ACHN (cell line): ENCODE measurements at places on chromosomes 11 and 22.

DNA sequence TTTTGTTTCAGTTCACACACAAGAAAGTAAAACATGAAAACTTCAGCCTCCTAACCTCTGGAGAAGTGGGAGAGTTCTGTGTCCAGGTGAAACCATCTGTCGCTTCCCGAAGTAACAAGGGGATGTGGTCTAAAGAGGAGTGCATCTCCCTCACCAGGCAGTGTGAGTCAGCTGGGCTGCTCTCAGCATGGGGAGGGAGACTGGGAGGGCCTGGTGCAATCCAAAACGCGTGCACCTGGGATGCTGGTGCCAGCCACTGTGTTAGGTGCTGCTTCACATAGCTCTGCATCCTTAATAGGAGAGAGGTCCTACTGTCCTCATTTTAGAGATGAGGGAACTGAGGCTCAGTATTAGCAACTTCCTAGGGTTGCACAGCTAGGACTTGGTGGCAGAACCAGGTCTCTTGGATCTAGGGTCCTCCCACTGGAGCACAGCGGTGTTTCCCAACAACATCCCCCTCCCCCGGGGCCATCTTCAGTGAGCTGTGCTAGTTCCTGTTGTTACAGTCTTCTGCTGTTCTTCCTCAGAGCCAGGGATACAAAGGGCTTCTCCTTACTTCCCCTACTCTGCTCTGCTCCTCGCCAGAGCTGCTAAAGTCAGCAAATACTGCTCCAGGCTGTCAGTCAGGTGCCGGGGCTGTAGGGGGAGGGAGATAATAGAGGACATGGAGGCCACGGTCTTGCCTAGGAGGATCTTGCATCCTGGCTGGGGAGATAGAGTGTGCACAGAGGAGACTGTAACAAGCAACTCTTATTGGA, 8.0 kb downstream of the IL10RA start:
- DNase-seq: no peak

- DNase-seq: no peak
These were observed 10.6 kb downstream of the PLXNB2 start for GRCh38 chr22:50296658-50297490.

GRCh38 chr11:111550258-111550657, 9.7 kb downstream of the LAYN start:
- DNase-seq: no peak

- DNase-seq: no peak
These were observed 406.2 kb downstream of the METTL15 start for GRCh38 chr11:28514391-28514790.

GRCh38 chr22:22045571-22046335, 63.2 kb upstream of the TOP3B start:
- no peak for DNase-seq

- DNase-seq: no peak
These were observed 517.8 kb upstream of the ANO5 start for GRCh38 chr11:21675049-21675616.

DNA sequence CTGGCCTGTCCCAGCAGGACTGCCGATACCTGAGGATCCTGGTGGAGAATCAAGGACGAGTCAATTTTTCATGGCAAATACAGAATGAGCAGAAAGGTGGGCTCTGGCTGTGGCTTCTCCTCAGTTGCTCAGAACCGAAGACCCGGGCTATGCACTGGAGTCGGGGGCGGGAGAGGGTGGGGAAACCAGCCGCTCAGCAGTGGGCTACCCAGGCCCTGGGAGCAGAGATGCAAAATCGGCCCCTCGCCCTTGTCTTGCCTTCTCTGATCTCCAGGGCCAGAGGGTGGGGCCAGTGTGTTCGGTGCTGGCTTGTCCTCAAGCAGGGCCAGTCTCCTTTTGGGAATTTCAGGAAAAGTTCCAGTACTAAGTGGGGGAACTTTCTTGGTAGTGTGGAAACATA, 18.4 kb upstream of the GLB1L2 start:
- DNase-seq: no peak

DNA sequence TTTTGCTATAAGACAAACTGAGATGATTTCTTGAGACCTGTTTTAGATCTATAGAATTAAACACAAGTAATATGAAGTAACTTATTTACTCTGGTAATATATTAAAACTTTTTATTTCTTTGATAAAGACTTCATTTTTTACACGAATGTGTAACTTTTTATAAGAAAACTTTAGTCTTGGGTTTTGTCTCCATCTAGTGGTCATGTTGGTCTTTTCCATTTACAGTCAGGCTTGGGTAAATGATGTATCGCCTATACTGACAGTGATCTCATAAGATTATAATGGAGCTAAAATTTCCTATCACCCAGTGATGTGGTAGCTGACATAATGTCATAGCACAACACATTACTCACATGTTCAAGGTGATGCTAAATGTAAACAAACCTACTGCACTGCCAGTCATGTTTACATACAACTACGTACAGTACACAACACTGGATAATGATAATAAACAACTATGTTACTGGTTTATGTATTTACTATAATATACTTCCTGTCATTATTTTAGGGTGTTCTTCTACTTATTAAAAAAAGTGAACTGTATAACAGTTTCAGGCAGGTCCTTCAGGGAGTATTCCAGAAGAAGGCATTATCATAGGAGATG, 7.5 kb upstream of the C11orf97 start:
- DNase-seq: peak; percentile 54

- no peak for DNase-seq
These were observed 11.5 kb downstream of the PTPRJ start for GRCh38 chr11:47991894-47992293.

DNA sequence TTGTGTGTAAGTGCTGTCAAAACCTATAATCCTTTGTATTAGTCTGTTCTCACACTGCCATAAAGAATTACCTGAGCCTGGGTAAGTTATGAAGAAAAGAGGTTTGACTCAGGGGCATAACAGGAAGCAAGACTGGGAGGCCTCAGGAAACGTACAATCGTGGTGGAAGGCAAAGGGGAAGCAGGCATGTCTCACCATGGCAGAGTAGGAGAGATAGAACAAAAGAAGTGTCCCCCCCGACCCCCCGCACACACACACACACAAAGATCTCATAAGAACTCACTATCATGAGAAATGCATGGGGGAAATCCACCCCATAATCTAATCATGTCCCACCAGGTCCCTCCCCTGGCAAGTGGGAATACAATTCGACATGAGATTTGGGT, 2.3 kb upstream of the USP28 start:
- no peak for DNase-seq

- no peak for DNase-seq
These were observed 71.5 kb upstream of the USP47 start for GRCh38 chr11:11770296-11770695.

DNA sequence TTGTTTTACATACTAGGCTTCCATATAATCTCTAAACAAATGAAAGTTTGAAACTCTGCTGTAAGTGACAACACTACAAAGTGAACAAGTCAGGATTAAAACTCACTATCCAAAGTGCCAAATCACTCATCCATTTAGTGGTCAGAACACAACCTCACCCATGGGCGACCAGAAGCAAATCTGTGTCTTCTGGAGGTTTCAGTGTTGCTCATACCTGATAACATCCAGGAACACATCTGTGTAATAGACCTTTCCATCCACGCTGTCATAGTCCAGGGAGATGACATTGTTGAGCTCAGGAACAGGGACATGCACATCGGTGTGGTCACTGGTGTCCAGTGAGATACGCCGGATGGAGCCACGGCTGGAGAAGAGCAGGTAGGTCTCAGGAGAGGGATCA, 28.5 kb upstream of the CKAP5 start:
- DNase-seq: peak; percentile 19

DNA sequence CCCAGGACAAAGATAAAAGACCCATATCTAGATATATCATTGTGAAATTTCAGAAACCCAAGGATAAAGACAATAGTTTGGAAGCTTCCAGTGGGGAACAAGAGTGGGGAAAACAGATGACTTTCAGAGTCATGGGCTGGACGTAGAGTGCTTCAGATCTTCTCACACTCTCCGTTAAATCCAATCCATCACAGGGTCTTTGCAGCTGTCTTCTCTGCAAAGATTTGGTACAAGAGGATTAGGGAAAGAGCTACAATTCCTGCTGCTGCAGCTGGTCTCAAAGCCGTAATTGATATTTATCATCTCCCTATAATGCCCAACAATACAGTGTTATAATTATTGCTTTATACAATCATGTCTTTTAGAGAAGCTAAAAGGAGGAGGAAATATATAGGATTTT, 63.4 kb upstream of the CLPB start:
- no peak for DNase-seq

DNA sequence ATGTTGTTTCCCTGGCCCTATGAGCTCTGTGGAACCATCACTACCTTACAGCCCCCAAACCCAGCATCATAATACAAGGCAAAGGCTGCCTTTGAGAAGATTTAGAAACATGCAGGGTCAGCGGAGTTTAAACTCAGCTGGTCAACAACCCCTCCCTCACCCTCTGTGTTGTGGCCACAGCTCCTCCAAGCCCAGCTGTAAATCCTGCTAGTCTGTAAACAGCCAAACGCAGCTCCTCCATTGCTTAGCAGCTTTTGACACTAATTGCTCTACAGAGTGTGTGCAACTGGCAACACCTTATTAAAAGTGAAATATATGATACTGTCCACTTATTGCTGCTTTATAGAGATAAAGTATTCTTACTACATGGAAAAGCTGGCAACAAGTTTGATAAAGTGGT, 29.1 kb downstream of the OPCML start:
- DNase-seq: no peak

GRCh38 chr11:83070044-83070701, 1.5 kb downstream of the RAB30 start:
- DNase-seq: peak; percentile 58

DNA sequence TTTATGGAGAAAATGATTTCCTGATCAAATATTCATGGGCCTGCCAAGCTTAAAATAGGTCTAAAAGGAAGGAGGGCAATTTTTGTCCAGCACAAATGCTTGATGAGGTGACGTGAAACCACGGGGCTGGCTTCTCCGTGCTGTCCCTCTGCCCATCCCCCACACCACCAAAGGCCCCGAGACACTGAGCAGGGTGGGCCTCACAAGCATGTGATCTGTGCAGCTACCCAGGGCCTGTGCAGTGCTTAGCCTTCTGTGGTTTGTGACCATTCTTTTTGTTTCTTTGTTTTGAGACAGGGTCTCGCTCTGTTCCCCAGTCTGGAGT, 94.8 kb upstream of the RTL6 start:
- DNase-seq: no peak

GRCh38 chr11:130162733-130163132, 3.2 kb downstream of the ST14 start:
- DNase-seq: no peak

- no peak for DNase-seq
These were observed 58.9 kb upstream of the MYEOV start for GRCh38 chr11:69234740-69235710.

GRCh38 chr11:10598816-10599215, 30.4 kb upstream of the LYVE1 start:
- no peak for DNase-seq

DNA sequence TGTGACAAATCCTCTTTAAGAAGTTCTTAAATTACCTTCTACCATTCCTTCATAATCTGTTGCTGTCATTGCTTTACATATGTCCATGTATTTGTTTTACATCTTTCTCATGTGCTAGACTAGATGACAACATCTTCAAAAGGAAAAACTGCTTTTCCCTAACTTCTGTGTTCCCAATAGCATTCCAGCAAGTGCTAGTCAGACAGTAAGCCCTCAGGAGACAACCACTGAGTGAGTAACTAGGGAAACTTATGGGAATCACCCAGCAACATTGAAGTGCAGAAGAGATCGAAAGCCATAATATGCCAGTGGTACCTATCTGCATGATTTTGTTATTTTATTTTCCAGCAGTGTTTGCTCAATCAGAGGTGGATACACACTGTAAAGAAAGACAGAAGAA, 889.7 kb upstream of the API5 start:
- no peak for DNase-seq

DNA sequence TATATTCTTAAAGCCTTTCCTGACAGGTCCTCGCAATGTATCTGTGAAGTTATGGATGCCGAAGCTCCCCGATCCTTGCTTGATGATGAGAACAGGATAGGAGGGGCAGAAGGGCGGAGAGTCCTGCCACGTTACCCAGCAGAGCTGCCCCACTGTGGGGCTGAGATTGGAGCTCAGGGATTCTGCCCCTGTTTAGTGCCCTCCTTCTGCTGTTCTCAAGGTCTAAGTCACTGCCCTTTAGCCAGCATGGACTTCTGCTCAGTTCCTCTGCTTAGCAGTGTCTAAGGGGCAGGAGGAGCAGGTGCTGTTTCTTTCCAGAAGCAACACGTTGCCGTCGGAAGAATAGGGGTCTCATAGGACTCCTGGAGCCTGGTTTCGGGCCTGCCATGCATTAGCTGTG, 164.2 kb upstream of the B3GAT1 start:
- no peak for DNase-seq

DNA sequence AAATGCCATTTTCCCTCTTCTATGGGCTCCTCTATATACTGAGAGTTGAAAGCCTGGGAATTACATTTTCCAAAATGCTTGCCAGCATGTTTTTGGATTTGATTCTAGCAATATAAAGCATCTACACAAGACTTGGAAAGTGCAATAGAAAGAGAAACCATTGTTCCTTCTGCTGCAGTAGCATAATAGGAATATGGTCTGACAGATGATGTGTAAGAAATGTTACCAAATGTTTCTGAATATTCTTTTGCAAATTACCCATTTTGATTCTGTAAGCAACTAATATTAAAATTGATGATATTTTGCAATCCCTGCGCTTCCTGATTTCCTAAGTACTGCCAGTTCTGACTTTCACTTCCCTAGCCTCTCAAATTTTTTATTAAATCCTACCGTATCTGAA, 61.6 kb downstream of the CASP12 start:
- no peak for DNase-seq

DNA sequence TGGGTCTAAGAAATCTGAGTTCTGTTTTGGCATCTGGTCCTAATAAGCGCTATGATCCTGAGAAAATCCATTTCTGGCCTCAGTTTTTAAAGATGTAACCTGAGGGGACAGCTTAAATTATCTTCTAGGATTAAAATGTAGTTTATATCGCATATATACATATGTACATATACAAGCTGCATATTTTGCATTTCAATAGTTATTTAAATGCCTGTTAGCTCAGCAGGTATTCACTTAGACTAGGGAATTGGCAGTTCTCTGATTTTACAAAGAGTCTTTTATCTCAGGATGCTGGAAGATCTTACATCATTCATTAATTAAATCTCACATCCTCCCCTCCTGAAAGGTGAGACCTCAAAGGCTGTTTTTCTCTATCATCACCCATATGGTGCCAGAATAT, 1232.8 kb downstream of the LRRC4C start:
- DNase-seq: no peak

GRCh38 chr11:113085446-113085845, 124.2 kb downstream of the NCAM1 start:
- DNase-seq: no peak

GRCh38 chr11:12771875-12772274, 97.7 kb downstream of the TEAD1 start:
- DNase-seq: no peak

GRCh38 chr11:46450846-46451477, 59.4 kb upstream of the CHRM4 start:
- no peak for DNase-seq

- DNase-seq: peak; percentile 44
These were observed 73.0 kb upstream of the VPREB1 start for GRCh38 chr22:22171357-22172218.

DNA sequence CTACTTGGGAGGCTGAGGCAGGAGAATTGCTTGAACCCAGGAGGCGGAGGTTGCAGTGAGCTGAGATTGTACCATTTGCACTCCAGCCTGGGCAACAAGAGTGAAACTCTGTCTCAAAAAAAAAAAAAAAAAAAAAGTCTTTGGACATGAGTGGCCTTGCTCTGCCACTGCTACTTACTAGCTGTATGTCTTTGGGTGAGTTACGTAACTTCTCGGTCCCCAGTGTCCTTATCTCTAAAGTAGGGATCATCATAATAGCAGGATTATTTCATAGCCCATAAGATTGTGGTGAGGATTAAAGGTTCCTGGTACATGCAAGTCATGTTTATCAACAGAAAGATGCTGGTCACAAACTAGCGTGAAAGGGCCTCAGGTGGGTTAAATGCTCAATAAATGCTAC, 53.9 kb upstream of the HEPHL1 start:
- no peak for DNase-seq
